ENCODE measurements at places on chromosomes 3 and 15.

- no peak for DNase-seq
Observed at GRCh38 chr3:121598564-121598963, 5.4 kb downstream of the FBXO40 start.

DNA sequence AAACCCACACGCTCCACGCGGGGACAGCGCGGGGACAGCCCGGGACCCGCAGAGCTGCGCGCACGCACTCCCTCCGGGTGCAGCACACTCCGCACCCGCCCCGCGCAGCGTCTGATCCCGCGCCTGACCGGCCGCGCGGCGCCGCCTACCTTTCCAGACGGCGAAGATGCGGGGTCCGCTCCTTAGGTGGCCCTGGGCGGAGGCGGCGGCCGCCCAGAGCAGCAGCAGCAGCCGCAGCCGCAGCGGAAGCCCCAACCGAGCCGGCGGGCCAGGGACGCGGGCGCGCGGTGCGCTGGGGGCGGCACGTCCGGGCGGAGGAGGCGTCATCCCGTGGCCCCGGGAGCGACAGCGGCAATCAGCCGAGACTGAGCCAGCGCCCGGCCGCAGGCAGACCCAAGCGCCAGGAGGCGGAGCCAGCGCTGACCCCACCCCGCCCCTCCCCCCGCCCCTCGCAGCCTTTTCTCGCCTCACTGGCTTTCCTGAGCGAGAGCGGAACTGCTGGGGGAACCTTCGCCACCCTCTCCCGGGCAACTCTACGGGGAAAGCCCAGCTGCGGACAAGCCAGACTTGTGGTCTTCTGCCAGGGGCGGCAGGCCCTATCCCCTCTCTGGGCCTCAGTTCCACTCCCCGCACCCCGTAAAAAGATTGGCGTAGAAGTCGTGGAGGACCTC, at the start of gene SEMA7A:
SEMA7A (minus strand) TSS at position 367 of the 671 bp plus-strand sequence; CDS start at position 327, 40 bp downstream.
- peak; percentile 45 for DNase-seq

DNA sequence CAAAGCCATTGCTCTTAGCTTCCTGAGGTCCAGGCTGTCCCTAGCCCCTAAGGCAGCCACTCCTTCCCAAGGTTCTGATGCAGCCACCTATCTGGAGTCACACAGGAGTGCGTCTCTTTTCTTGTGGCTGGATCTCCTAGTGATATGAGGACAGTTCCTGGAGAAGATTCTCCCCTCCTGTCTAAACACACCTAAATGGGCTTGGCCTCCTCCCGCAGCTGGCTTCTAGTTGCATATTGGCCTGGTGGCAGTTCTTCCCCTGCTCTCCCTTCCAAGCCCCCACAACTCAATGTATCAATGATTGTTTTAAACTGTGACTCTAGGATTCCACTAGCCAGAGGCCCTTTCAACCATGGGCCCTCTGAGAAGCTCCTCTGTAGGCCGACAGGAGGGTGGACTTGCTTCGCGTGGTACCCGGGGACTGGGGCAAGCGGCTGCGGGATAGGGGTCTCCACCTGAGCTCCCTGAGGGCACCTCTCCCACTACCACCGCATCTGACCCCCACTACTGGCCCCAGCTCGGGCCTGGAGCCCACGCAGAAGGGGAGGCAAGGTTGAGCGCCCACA, 1.4 kb downstream of the ITGA11 start:
- no peak for DNase-seq

DNA sequence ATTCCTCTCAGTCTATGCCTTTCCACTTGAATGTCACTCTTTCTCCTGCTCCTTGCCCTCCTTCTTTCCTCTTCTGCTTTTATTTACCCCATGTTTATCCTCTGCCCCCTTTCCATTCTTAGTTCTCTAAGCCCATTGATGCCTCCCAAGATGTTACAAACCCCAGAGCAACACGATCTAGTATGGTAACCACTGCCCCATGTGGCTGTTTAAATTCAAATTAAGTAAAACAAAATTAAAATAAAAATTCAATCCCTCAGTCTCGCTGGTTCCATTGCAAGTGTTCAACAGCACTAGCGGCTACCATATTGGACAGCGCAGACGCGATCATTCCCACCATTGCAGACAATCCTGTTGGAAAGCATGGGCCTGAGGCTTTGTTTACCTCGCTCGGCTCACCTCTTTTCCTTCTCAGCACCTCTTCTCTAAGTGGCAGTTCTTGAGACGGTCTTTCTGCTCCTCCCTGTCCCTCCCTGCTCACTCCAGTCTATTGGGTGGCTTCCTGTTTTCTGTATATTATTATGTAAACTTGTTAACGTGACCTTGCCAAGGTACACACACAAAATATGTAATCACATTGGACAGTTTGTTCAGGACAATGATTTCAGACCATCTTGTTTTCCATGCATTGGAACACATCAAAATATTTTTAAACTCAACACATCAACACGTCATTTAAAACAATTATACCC, 21.8 kb upstream of the CA12 start:
- DNase-seq = no peak

GRCh38 chr3:126019683-126020082, 50.7 kb downstream of the ROPN1B start:
- DNase-seq = no peak

DNA sequence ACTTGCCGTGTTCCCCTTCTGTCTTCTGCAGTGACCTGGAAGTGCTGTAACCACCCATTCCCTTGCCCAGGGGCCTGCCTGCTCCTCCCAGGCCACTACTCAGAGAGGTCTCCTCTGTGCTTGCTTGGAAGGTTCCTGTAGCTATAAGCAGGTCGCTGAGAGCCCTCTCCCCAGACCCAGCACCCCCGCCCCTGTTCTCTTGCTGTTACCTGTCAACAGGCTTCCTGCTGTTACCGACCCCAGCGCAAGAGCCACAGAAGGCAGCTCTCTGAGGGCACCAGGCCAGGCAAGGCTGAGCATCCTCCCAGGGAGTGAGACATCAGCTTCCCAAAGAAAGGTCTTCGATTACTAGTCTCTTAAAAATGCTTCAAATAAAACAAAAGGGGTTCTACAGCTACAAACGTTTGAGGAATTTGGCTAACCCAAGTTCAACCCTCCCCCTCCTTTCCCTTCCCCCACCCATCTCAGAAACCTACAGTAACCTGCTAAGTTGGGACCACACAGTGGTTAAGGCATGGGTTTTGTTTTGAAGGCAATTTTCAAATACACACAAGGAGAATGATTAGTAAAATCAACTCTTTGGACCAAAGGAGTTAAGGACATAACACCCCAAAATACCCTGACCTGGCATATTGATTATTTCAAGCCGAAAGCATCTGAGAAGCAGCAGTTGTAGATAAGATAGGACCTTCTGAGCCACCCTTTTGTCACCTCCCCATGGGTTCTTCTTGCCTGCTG, 74.9 kb upstream of the MFGE8 start:
- DNase-seq = no peak

- DNase-seq = no peak
Observed at GRCh38 chr15:63490345-63491034, 13.9 kb upstream of the USP3 start.

GRCh38 chr3:143668924-143669790, 179.1 kb downstream of the SLC9A9 start:
- no peak for DNase-seq

DNA sequence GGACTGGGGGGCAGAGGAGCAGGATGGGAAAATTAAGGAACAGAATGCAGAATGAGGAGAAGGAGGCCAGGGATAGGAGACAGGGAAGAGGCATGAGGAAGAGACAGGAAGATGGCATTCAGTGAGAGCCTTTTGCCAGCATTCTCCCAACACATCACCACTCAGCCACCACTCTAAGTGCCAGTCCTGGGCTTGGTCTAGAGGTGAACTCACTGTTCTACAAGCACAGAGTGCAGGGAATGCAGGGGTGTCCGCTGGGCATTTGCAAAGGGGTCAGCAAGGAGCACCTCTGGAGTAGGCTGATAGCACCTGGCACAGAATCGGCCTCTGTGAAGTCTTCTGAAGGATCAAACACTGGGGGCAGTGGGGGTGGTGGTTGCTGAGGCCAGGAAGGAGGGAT, 14.6 kb upstream of the IGDCC3 start:
- DNase-seq = no peak

DNA sequence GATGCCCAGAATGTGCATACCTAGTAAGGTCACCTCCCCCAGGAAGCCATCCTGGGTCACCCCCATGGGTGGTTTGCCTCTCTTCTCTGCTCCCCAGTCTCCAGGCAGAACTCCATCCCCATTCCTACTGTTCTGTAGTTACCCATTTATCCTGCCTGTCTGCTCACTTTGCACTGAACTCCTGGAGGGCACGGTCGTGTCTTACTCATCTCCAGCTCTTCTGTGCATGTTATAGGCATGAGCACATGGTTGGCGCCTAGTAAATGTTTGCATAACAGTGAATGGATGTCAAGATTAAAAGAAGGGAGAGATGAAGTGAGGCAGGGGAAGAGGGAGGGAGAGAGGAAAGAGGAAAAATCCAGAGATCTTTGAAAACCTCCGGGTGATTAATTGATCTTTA, 208.4 kb upstream of the TRIM42 start:
- DNase-seq = no peak

DNA sequence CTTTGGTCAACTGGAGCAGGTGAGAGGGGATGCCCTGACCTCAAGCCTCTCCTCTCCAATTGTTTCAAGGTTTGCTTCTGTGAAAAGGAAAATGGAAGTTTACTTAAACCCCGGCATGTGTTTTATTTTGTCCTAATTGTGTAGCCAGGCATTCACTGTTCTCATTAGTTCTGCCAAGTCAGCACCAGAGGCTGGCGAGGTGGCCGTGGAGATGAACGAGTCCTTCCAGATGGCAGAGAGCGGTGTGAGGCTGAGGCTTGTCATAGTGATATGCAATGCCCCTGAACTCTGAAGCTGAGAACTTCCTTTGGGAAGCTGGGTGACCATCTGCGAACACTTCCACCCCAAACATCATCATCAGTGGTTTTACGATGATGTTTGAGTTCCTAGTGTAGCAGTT, 199.6 kb downstream of the TJP1 start:
- DNase-seq = no peak

DNA sequence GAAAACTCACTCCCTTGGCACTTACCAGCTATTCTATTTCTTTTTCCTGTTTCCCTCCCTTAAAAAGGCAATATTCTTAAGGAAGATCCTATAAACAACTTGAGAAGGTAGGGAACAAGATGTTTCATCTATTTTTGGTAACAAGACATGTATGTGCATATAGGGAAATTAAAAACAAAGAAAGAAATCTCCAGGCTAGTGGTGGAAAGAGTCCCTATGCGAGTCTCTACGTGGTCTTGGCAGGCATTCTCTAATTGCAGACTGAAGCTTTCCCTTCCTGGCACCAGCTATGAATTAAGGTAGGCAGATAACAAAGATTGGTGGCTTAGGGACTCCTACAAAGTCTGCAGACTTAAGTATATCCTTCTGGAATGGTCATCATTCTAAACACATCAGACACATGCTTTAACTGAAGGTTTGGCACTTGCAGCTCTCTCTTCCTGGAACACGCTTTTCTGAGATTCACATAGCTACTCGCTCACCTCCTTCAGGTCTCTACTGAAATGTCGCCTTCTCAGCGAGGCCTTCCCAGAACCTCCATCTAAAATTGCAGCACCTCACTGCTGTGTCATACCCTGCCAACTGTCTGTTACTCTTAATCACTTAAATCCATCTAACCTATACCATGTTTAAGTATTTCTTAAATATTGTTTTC, 336.0 kb downstream of the VGLL3 start:
- DNase-seq = no peak

DNA sequence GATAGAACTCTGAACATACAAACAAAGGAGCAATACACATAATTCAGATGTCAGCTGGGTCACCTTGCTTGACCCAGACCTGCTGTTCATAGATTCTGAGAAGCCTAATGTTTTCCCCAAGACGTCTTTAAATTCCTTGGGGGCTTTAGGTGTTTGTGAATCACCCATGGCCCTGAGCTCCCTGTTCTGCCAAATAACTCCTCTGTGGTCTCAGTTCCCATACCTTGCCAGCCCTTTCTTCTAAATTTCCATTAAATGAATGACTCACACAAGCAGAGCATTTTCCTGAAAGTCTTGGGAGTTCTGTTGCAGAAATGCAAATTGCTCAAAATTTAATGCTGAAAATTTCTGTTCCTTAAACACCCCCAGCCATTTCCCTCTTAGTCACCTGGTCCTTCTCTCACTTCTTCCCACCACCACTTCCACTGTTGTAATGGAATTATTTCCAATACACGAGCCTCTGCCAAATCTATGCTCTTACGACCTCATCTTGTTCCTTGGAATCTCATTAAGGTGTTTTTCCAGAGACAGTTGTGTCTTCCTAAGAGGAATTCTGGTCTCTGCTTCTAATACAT, 33.4 kb upstream of the PSMD6 start:
- no peak for DNase-seq

- no peak for DNase-seq
Observed at GRCh38 chr3:108053067-108053466, 37.8 kb downstream of the CD47 start.

DNA sequence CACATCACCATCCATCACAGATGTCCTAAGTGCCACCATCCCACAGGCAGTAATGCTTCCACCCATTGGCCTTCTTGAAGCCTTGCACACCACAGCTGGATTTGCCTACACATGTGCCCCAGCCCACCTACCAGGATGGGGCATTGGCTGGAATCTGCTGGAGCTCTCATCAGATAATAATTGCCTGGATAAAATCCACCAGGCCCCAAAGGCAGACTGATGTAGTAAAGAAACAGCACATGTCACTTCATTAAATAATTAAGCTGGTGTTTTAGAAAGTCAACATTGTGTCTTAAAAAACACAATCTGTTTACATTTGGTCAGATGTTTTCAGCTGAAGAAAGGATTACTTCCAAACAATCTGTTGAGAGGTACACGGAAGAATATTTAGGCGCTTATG, 229.5 kb downstream of the ATP8B4 start:
- DNase-seq = no peak

- DNase-seq = no peak
Observed at GRCh38 chr3:98361289-98361688, 7.6 kb downstream of the OR5K4 start.

GRCh38 chr15:41730543-41730942, 43.7 kb upstream of the MAPKBP1 start:
- no peak for DNase-seq

- no peak for DNase-seq
Observed at GRCh38 chr3:42729404-42730145, 27.0 kb upstream of the HHATL start.

DNA sequence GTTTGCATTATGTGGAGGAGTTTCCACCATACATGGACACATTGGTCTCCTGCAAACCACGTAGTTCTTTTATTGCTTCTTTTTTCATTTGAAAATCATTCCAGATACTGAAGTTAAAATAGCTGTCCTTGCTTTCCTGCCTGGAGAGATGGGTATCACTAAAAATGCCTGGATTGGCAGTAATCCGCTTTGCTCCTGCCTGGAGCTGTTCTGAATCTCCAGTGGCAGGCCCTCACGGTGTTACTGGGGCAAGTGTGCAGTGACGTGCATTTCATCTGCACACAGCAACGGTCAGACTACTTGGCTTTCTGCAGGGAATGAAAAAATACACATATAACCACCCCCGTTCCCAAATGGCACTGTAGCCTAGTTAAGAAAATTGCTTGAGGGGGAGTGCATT, 272.9 kb downstream of the IL5RA start:
- DNase-seq = no peak

All from activated naive CD4-positive, alpha-beta T cell (primary cell).